ENCODE measurements at places on chromosomes 6 and 20.

GRCh38 chr6:154621686-154622085 lies 111.2 kb upstream of the CNKSR3 start:
- ATAC-seq, result no peak

DNA sequence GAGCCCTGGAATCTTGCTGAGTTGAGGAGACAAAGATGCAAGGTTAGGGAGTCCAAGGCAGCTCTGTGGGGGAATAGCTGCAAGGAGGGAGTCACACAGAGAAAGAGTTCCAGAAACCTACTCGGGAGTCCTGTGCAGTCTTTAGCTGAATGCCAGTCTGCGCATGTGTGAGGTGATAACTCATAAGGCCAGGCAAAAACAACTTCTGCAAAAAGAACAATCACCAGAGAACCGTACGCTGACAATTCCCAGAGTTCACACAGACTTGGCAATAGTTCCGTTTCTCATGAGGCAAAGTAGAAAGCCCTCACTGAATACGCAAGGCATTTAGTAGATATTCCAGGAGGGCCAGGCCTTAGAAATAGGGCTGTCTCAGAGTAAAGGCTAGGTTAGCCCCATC lies 135.2 kb upstream of the TAB2 start:
- ATAC-seq, result no peak

DNA sequence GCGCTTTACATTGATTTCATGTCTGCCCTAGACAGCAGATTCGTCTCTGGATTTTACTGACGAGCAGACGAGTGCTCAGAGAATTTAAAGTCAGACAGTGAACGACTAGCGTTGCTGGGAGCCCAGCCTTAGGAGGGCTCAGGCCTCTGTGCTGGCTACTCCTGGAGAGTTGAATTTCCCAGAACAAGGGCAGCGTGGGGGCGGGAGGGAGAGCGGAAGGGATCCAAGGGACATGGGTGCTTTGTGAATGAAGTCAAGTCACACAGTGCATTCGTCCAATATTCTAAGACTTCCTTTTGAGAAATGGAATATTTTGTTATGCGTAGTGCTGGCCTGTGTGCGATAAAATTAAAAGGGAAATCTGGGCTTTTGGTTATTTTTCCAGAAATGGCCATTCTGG lies 126.5 kb downstream of the MYLK4 start:
- ATAC-seq, result no peak

DNA sequence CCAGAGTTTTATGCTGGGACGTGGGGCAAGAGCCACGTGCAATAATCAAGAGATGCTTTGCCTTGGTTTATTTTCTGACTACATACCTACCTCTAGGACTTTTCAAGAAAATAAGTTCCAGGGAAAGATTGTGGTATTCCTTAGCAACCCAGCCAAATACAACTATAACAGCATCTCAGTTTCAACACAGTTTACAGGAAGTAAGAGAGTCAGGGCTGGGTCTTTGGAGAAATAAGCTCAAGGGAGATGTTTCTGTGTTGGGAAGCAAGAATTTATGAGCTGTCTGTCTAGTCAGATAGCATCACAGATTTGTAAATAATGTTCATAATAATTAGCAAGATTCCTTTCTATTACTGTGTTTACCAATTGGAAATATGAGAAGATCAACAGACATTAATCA lies 35.1 kb downstream of the MAP3K5 start:
- no peak for ATAC-seq

- ATAC-seq, result no peak
These were observed 1.6 kb downstream of the NDRG3 start for GRCh38 chr20:36744243-36744642.

DNA sequence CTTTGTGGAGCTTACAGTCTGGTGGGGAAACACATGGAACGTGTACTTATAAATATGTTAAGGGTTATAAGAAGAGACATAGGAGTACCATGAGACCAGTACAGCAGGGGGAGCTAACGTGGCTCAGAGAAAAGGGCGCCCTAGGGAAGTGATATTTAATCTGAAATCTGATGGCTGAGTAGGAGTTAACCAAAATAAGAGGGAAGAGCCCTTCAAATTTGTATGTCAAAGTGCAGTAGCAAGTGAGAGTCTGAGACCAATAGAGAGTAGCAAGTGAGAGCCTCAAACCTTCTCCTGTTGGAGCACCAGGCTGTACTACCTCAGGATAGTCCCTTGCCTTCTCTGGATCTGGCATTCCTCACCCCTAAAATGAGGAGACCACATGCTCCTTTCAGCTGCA lies 6.1 kb upstream of the PKIG start:
- no peak for ATAC-seq

GRCh38 chr6:16503241-16503775 lies 258.0 kb downstream of the ATXN1 start:
- no peak for ATAC-seq

DNA sequence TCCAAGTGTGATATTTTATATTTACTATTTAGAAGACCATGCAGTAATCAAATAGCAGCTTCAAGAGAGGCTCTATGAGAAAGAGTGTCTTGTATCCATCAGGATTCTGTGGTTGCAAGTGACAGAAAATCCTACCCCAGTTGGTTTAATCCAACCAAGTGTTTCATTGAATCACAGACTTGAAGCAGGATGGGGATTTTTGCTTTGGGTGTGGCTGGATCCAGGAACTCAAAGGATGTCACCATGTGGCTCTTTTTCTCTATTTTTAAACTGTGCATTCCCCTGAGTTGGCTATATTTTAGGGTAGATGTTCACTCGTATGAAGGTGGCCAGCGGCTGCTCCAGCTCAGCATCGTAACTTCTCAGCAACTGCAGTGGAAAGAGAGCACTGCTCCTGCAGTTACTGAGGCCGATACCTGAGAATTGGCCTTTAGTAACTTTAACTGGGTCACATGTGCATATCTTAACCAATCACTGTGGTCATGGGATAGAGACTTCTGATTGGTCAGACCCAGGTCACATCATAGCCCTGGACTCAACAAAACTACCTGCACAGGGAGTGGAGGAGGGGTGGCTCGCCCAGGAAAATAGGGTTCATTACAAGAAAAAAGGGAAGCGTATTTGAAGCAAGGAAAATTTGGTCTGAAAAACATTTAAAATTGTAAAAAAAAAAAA lies 396.1 kb upstream of the SULF2 start:
- ATAC-seq, result no peak

GRCh38 chr20:63335711-63336110 lies 25.4 kb downstream of the CHRNA4 start:
- no peak for ATAC-seq

DNA sequence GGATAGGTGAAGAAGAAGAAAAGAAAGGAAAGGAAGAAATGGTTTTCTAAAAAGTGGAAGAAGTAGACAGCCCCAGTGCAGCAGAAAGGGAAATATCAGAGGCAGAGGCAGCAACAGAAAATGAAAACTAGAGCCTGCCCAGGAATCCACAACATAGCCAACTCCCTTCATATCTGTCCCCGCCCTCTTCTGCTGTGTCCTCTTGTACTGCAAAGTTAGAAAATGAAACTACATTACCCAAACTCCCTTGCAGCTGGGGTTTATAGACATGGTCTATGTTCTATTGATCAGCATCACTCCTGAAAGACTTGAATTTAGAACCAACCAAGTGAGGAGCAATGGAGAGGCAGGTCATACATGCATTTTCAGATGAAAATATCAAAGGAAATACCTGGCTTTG lies 200.5 kb upstream of the PHACTR1 start:
- ATAC-seq, result no peak

DNA sequence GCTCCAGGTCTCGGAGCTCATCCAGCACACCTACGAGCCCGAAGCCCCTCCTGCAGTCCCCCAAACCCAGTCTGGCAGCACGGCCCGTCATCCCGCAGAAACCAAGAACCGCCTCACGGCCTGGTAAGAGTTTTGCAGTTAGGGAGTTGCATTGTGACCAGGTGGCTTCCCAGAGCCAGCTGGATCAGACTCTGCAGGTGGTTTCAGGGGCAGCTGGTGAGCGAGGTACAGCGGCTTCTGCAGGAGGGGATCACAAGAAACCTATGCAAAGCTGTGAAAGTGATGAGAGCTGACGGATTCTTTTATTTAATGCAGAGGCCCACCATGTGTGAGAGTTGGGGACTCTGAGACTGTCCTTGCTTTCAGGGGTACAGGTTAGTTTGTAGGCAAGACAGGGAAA lies 45.9 kb upstream of the SCGN start:
- ATAC-seq, result no peak

GRCh38 chr20:63498960-63499337 lies at the start of gene EEF1A2:
Gene EEF1A2, minus strand, starts transcription at chr20:63499083. Its CDS starts 1,320 bp downstream, at chr20:63497763.
- ATAC-seq, result peak; percentile 20

DNA sequence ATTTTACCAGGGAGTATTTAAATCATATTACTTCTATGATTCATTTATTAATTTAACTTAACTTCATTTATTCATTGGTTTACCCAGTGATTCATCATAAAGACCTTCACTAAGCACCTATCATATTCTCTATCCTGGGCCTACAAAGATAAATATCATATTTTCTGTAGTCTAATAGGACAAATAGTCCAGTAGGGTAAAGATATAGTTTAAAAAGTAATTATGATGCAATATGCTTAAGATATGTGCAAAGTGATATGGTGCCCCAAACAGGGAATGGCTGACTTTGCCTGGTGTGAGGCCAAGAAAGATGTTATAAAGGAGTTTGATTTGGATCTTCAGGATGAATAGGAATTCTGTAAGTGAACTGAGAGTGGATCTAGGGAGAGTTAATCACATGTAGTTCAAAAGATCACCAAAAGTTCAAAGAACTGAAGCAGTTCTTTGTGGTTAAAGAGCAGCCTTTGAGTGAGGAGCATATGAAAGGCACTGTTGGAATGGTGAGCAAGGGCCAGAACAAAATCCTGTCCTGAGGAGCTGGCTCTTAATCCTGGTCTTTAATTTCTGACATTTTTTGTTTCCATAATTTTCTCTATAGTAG lies 45.5 kb downstream of the MLIP start:
- ATAC-seq, result no peak

DNA sequence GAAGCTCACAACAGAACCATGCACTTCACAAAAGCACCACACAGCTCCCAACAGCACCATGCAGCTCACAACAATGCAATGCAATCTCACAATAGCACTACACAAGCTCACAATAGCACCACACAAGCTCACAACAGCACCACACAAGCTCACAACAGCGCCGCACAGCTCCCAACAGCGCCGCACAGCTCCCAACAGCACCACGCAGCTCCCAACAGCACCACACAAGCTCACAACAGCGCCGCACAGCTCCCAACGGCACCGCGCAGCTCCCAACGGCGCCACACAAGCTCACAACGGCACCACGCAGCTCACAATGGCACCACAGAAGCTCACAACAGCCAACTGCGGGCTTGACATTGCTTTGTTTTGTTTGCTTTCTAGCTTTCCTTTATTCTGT lies 198.1 kb downstream of the DLL1 start:
- no peak for ATAC-seq

- no peak for ATAC-seq
These were observed 29.0 kb downstream of the CTCFL start for GRCh38 chr20:57495978-57496377.

DNA sequence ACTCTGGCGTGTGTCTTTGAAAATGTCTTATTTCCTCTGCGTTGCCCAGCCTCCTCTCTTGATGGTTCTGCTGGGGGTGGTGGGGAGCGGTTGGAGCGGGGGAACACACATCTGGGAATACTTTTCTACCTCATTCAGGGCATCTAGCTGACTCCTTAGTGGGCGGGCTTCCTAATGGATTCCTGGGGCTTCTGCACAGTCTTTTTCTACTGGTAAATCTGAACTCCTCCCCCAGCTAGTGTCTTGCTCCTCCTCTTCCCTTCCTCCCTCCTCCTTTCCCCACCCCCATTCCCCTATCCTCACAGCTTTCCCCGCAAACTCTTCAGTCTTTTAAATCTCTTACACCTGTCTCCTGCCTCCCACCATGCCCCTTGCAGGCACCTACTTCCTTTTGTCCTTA lies 74.4 kb downstream of the PRL start:
- ATAC-seq, result no peak

GRCh38 chr6:36130667-36131510 lies 576 bp downstream of the MAPK13 start:
- ATAC-seq, result peak; percentile 62

DNA sequence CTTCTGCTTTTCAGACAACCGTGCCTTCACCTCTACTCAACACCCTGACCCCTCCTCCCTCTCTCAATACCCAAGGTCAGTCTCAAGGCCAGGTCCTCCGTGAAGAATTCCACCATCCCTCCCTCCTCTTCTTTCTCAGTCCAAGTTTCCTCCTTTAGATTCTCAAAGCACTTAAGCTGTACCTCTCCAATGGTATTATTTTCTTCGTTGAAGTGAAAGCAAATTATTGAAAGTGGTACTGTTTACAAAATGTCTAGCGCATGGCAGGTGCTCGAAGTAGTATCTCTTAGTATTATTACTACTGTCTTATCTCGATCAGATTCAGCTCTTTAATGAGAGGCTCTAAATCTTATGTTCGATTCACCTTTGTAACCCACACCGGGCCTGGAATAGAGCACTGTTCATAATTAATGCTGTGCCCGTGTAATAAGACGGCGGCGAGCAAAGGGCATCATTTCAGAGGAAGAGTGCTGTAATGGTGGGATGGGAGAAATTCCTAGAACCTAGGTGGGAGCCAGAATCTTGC lies 593 bp upstream of the RALGAPB start:
- ATAC-seq, result peak; percentile 3

DNA sequence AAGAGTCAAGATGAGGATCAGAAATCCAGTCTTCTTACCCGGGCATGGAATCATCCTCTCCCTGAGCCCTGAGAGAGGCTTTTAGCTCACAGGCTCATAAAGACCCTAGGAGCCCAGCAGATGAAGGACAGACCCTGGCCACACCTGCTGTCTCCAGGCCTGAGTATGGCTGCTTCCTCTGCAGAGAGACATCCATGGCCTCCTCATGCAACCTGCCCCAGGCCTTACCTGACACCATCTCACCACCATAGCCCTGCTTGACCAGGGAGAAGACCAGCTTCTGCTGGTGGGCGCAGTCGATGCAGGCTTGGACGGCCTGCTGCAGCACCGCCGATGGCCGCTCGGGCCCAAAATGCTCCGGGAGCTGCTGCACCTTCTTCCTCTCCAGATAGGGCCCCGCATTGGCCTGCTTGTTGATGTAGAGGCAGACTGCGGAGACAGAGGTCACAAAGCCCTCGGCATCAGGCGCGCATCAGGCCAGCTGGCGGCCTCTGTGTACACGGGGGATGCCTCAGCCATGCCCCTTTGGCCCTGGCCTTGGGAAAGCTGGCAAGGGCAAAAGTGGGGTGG lies 77.6 kb downstream of the SCML4 start:
- ATAC-seq, result no peak

GRCh38 chr6:7402716-7403115 lies 13.1 kb downstream of the RIOK1 start:
- no peak for ATAC-seq

All from activated CD4-positive, CD25-positive, alpha-beta regulatory T cell treated with anti-CD3 and anti-CD28 coated beads, Interleukin-2, amount 50 U/mL, for 24 hours (primary cell).